Erythroblast (primary cell): ENCODE measurements at places on chromosomes 3 and 15.

DNA sequence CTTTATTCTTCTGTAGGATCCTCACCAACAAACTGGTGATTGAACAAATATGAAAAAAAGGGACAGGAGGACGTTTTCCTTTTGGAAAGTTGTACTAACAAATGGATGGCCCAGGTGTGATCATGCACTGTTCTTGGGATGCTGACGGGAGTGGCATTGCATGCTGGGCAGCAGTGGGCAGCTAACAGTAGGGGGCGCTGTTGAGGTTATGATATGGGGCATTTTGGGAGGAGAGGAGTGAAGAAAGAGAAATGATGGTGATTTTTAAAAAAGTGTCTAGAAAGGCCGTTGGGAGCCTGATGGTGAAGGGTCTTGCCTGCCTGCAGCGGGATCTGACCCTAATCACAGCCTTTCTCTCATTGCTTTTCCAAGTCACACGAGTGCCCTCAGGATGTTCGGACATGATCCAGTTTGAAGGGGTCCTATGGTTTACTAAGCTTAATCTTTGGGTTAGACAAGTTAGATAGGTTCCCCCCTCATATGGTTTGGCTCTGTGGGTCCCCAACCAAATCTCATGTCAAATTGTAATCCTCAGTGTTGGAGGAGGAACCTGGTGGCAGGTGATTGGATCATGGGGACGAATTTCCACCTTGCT is 46.2 kb upstream of the PRTG start:
- peak; percentile 48 for DNase-seq

- no peak for DNase-seq
Measured at GRCh38 chr15:87343966-87344365, 912.6 kb downstream of the NTRK3 start.

DNA sequence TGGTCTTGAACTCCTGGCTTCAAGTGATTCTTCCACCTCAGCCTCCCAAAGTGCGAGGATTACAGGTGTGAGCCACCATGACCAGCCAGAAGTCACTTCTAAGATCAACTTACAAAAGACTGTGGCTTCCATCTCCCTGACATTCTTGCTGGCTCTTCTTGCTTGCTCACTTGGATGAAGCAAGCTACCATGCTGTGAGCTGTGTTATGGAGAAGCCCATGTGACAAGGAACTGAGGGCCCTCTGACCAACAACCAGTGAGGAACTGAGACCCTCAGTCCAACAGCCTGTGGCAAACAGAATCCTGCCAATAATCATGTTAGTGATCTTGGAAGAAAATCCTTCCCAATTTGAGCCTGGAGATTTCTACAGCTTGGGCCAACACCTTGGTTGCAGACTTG is 7.2 kb upstream of the VPS8 start:
- no peak for DNase-seq

- DNase-seq, result no peak
Measured at GRCh38 chr3:16297997-16298885, 33.2 kb downstream of the OXNAD1 start.

GRCh38 chr3:185781759-185782158 is 43.1 kb downstream of the IGF2BP2 start:
- no peak for DNase-seq

GRCh38 chr3:185789891-185790830 is 34.7 kb downstream of the IGF2BP2 start:
- no peak for DNase-seq

- DNase-seq, result no peak
Measured at GRCh38 chr3:117454254-117454653, 744.7 kb downstream of the TUSC7 start.

GRCh38 chr15:31774045-31774444 is 256.3 kb upstream of the CHRNA7 start:
- DNase-seq, result no peak

DNA sequence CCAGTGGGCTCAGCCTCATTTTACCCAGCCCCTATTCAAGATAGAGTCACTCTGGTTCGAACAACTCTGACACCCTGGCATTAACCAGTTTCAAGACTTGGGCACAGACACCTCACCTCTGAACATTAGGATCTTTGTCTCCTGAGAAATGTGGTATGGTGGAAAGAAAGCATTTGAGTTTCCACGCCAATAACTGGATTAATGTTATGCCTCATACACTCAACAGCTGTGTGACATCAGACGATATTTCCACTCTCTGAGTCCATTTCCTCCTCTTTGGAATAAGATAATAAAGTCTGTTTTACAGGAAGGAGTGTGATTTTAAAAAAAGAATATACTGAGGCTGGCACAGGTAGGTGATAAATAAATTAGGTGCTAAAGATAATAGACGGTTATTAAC is 121.3 kb upstream of the CHL1 start:
- DNase-seq, result no peak

DNA sequence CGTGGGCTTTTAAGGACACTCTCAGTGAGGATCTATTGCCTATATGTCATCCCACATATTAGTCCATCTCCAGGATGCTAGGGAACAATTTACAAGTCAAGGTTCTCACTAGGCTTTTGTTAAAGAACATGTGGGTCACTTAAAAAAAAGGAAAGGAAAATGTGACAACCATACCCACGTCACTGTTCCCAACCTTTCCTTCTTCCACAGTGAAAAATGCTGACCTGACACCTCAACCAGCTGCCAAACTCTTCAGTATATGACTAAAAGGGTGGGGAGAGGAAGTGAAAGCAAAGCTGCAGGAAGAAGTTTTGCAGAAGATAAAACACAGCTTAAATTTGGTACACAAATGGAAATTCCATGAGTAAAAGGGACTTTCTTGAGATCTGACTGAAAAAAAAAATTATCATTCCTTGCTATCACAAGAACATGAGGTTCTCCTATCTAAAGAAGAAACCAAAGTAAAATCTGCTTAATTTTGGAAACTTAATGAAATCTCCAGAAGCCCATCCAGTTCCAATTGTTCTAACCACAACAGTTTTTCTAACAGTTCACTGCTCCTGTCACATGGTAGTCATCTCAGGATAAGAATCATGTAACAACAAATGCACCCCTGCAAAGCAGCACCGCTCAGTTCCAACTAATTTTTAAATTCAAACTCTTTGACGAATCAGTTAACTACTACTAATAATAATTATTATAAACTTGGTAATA is 117.0 kb upstream of the TSPAN3 start:
- peak; percentile 24 for DNase-seq

DNA sequence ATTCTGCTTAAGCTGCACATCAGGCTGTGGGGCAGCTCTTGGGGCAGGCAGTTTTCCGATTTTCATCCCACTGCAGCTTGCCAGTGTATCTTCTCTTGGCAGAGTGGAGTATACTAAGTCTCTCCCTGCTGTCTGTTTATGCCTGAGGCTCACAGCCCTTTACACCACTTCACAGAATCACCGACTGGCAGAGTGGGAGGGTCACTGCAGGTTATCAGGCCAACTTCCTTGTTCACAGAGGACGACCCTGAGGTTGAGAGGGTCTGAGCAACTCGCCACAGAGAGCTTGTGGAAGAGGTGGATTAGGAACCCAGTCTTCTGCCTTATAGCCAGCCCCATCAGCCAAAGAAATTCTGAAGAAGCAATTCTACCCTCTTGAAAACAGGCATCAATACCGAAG is 30.9 kb downstream of the KIF9 start:
- DNase-seq, result no peak

- DNase-seq, result no peak
Measured at GRCh38 chr15:99635794-99636193, 70.0 kb downstream of the MEF2A start.

GRCh38 chr3:186959029-186959624 is 28.8 kb downstream of the ST6GAL1 start:
- no peak for DNase-seq

DNA sequence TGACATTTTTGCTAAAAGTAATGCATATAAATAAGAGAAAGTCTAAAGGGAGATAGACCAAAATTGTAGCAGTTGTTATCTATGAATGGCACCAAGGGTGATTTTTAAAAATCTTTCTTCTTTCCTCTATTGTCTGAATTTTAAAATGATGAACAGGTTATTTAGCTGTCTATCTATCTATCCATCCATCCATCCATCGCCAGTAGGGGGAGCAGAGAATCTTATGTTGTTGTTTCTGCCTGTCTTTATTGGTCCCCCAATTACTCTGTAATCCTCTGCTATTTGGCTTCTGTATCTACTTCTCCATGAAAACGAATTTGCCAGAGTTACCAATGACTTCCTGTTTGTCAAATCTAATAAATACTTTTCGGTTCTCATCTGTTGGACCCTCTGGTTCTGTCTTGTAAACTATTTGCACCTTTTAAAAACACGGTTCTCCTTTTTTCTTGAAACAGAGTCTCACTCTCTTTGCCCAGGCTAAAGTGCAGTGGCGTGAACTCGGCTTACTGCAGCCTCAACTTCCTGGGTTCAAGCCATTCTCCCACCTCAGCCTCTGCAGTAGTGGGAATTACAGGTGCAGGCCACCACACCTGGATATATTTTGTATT is 86.0 kb downstream of the ECT2 start:
- peak; percentile 38 for DNase-seq

DNA sequence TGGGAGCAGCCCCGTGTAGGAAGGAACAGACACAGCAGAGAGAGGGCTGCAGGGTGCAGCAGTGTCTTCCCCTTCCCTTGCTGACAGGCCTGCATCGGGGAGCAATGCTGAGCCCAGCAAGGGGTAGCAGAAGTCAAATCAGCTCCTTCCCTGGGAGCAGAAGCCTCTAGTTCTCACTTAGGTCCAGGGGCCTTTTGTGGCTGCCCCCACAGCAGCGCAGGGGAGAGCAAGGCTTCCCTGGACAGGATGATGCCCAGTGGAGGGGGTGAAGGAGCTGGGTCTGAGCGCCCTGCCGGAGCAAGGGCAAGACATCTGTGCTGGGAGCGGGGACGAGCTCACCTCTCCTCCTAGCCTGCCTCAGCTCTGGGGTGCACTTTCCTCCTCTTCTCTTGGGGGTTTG is 827 bp downstream of the PLCB2 start:
- no peak for DNase-seq

DNA sequence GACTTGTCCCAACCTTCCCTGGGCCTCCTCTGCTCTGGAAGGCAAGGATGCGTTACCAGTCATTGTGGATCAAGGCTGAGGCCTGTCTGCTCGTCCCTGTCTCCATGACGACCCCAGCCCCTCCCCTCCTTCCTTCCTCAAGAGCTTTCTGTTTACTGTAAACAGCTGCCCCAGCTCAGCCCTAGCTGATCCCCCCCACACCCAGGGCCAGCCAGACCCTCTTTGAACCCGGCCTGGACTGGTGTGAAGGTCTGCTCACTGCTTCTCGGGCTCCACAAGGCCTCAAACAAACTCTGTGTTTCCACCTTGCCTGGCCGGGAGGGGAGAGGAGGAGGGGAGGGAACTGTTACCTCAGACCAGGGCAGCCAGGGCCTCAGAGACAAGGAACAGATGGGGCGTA is 16.9 kb downstream of the VPS18 start:
- no peak for DNase-seq

- DNase-seq, result no peak
Measured at GRCh38 chr15:89164712-89165211, 56.6 kb downstream of the RLBP1 start.

GRCh38 chr15:66603301-66604179 is 37.7 kb upstream of the LCTL start:
- peak; percentile 86 for DNase-seq

DNA sequence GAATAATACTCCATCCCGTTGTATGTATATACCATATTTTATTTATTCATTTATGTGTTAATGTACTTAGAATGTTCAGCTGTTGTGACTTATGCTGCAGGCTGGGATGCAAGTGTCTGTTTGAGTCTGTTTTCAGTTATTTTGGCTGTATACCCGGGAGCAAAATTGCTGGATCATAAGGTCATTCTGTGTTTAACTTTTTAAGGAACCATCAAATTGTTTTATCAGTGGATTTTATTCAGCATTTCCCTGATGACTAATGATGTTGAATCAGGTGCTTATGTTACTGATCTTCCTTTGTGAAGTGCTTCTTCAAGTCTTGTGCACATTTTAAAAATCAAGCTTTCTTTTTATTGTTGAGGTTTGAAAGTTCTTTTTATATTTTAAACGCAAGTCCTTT is 118.1 kb downstream of the SLC25A26 start:
- DNase-seq, result no peak

GRCh38 chr3:186512570-186513302 is 31.4 kb downstream of the CRYGS start:
- DNase-seq, result no peak
